ENCODE measurements at places on chromosomes 5 and 9.

DNA sequence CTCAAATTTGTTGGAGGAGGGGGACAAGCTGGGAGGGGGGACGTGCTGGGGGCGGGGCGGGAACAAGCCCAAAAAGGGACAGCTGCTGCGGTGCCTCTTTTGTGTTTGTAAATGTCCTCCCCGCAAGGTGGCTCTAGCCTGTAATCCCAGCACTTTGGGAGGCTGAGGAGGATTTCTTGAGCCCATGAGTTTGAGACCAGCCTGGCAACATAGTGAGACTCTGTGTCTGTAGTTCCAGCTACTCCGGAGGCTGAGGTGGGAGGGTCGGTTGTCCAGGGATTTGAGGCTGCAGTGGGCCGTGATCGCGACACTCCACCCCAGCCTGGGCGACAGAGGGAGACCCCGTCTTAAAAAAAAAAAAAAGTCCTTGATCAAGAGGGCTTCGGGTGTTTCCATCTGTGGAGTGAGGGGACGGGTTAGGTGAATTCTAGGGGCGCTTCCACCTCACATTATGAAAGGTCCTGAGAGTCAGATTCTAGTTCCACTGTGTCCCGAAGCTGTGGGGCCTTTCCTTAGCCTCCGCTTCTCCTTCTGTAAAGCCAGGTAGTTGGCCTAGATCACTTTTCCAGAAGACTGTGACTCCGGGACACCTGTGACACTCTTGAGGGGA lies 779 bp upstream of the CTNNA1 start:
- peak; percentile 59 for DNase-seq

DNA sequence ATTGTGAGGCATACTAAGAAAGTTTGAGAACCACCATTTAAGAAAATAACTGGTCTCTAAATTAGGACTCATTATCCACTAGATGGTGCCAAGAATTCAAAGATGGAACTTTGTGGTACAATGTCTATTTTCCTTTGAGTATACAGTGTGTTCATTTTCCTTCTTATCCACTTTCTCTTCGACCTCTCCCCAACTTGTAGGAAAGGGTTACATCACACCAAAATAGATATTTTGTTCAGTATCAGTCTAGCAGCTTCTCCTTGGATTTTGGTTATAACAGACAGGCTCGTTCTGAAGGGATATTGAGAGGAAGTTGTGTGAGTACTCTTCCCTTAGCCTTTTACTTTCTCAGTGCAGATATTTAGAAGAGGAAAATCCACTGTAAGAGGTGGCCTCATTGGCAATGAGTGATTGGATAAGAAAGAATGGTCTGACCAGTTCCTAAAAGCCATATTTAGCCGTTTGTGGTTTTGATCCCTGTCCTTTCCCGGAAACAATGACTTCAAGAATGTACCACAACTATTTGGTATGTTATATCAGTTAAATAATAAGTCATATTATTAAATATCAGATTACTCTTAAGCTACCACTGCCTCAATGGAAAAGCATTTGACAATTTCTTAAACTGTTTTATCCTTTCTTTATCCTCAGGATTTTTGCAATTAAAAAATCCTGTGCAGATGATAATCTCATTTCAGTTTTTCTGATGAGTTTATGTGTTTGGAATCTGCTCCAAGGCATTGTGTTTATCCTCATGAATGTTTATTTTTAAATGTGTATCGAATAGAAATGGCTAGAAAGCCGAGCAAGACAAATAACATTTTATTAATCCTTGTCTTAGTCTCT lies 69.0 kb upstream of the GRAMD2B start:
- DNase-seq, result no peak

- no peak for DNase-seq
Observed at GRCh38 chr9:747567-747966, 93.9 kb upstream of the DMRT1 start.

- no peak for DNase-seq
Observed at GRCh38 chr9:8237096-8237495, 437.5 kb upstream of the DMAC1 start.

DNA sequence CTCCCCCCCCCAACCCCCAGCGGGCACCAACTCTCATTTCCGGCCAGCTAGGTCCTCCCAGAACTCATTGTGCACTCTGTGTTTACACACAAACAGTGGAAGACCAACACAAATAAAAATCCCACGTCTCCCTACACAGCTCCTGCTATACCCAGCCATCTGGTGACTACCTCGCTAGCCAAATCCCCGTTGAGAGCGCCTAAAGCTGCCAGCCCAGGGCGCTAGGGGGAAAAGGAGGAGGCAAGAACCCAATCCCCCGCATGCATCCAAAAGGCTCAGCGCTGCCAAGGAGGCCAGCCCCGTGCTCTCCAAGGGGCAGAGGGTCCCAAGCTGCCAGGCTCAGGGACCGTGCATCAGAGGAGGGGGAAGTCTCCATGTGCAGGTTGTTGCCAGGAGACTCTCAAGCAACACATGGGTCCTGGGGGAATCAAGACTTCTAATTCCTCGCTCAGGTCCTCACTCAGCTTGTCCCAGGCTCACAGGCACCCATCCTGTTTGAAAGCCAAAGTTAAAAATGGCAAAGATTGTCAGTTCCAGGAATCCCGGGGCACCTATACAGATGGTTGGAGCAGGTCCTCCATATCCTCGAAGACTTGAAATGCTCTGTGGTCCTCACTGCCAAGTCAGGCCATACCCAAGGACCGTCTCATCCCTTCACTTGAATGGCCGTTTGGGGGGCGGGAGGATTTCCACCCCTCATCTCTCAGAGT lies 2.7 kb downstream of the ASTN2 start:
- no peak for DNase-seq

DNA sequence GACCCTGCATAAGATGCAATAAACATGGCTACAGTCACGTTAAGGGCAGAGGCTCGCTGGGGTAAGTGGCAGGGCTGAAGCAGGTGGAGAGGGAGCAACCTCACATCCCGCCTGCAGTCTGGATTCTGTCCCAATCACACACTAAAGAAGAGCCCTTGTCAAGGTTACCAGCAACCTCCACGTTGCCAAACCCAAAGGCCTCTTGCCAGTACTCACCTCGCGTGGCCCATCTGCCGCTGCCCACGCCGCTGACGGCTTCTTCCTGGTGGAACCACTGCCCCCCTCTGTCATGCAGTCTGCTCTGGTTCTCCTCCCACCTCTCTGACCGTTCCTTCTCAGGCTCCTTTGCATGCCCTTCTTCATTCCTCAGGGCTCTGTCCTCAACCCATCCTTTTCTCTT lies 8.8 kb downstream of the AQP7 start:
- DNase-seq, result no peak

DNA sequence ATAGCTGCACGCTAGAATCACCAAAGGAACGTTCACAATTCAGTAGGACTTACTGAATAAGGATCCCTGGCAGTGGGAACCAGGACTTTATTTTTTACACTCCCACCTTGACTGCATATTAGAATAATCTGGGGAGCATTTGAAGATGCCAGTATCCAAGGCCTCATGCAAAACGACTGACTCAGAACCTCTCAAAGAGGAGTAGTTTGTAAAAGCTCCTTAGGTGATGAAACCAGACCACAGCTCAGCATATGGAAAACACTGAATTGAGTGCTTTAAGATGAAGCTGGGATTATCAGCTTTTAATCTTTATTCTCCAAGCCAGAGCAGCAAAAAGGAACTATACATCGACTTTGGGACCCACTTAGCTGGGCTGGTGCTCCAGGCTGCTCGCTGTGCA lies 288.3 kb downstream of the MLLT3 start:
- no peak for DNase-seq

GRCh38 chr9:126613651-126614050 lies at the start of gene LMX1B:
Gene LMX1B (plus strand): TSS chr9:126613928. CDS start chr9:126614450, 522 bp downstream.
- peak; percentile 63 for DNase-seq

DNA sequence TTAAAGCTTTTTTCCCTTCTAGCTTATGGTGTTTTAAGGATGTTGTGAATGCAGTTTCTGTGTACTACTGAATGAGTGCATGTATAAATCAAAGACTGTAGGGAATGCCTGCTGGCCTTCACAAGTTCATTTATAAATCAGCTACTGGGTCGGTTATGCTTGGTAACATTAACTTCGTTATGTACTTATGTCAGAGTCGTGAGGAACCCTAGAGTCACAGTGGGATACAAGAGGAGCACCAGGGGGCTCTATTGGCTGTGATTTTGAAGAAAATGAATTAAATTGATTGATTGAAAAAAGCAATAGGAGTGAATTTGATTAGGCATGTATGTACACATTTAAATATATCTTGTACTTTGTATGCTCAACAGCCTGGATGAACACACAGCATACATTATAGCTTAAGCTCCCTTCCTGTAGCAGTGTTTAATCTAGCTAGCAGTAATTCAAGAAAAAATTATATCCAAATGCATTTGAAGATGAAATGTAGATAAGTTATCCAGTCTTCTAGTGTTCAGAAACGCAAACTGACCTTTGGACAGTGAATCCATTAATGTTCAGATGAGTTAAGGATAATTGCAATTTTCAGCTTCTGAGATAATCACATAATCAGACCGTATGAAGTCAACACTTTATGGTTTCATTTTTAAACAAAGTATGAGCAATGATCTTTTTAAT lies 204.2 kb downstream of the KDM4C start:
- DNase-seq, result no peak

DNA sequence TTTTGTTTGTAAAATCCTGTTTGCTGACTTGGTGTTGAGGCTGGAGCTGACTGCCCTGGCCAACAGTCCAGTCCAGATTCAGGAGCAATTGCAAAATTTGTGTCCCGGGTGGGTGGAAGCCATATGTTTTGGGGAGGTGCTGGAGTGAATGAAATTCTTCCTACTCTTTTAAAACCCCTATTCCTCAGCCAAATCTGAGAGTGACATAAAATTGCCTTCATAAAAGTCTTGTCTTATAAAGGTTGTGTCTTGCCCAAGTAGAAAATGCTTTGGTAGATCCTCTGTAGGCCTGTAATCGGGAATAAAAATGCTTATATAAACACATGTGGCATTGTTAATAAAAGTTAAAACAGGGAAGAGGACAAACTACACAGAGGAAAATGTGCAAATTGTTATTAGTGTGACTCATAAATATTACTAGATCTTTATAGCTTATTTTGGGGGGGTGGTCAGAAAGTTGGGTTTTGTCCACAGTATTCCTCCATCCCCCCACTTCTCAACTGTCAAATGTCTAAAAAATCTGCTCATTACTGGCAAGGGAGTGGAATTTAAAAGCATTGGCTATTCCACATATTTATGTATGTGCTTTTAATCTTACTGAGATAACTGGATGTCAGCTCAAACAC lies 45.6 kb downstream of the NNT start:
- peak; percentile 27 for DNase-seq

DNA sequence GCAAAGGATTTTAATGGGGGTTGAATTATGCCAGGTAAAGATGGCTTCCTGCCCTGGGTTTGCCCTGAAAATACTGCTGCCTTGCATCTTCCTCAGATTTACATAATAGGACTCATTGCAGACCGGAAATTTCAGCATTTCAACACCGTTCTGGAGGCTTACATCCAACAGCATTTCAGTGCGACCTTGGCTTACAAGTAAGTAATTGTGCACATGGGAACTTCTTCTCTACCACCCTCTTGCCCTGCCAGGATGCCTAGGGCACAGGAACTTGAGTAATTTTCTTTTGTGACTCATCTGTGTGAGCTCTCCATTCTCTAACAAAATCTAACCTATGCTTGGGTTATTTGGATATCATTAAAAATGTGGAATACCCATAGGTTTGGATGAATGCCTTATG lies 80.2 kb downstream of the DOCK2 start:
- DNase-seq, result no peak

DNA sequence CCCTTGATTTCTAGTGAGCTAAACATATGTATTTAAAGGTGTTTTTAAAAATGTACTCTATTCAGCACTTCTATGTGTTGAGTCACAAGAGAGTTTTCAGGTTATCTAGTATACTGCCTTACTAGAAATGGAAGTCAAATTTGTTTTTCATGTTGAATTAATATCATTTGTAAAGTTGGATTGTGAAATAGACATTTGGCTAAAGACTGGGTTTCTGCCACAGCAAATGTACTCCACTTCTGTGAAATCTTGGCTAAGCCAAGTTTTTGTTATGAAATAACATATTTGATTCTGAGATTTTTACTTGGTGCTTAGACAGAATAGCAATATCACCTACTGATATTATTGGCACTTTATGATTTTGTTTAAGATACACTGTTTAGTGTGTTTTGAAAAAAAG lies 106.0 kb downstream of the CWC27 start:
- no peak for DNase-seq

DNA sequence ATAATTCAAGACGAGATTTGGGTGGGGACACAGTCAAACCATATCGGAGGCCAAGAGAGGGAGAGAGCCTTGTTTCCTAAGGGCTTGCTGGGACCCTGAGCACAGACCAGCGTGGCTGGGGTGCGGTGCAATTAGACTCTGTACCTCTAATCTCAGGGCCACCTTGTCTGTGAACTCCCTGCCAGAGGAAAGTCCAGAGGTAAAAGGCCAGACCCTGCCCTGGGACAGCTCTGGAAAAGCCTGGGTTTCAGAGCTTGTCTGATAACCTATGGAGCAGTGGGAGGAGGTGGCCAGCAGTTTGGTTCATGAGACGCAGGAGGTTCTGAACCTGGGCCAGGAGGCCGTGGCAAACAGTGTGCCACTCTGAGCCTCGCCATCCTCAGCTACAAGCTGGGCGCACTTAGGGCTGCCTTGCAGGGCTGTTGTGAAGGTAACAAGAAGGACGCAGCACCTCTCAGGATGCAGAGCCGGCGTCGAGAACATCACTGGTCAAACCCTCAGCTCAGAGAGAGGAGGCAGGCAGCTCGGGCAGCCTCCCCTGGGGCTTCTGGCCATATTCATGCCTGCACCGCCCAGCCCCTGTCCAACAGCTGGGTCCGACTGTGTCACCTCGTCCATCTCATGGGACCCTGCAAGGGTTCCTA lies 4.8 kb upstream of the DOLPP1 start:
- DNase-seq, result no peak

DNA sequence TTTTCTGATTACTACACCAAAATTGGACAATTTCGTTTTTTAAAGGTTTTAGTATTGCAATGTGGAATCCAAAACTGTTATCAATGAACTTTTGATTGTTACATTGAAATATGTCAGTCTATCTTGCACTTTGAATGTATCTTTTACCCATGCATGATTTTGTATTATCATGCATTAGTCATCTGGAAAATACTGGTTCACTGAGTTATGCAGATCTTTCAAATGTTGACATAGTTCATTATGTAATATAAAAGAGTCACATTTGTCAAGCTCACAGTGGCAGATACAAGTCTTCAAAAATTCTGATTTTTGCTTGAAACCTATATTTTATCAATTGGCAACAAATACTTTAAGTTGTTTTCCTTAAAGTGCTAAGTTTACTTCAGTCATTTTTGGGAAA lies 85.2 kb downstream of the NR3C1 start:
- no peak for DNase-seq

Measured in femur (tissue), 1 donor.